ENCODE measurements at places on chromosomes 16 and 17. TPM values are rescaled to one million over a fixed set of nuclear protein-coding genes. Genes with fewer than 3 reads are reported as not detected.

- no peak for DNase-seq
Measured at GRCh38 chr16:69607674-69608073, 41.9 kb downstream of the NFAT5 start.

Gene PRSS36
- total RNA-seq = 0.76 TPM

GRCh38 chr16:50252874-50253513 is 13.4 kb upstream of the ADCY7 start:
- no peak for DNase-seq

- peak; percentile 95 for DNase-seq
Measured at GRCh38 chr17:30600060-30600829, 123.0 kb downstream of the GOSR1 start.

GRCh38 chr16:66360624-66361324 is 5.7 kb upstream of the CDH5 start:
- DNase-seq = no peak

DNA sequence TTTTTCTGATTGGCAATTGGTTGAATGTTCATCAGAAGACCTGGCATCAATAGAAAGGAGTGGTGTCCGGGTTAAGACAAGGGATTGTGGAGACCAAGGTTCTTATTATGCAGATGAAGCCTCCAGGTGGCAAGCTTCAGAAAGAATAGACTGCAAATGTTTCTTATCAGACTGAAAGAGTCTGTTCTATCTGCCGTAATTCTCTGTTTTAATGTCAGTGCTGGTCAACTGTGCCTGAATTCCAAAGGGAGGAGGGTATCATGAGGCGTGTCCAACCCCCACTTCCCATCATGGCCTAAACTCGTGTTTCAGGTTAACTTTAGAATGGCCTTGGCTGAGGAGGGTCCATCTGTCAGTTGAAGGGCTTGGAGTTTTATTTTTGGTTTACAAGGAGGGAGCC is 60.4 kb upstream of the AKTIP start:
- no peak for DNase-seq

DNA sequence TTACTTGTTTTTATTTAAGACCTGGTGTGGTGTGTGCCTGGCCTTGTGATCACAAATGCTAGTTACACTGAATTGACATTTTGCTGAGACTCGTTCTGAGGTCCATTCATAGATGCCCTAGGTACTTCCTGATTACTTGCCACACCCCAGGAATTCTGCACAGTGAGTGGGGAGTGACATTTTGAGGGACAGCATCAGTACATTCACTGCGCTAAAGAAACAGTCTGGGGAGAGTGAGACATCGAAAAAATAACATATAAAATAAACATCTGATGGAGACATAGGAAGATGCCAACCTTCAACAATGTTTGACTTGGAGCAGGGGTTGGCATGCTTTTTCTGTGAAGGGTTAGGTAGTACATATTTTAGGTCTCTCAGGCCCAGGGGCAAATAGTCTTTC is 30.4 kb downstream of the ABCC1 start:
- no peak for DNase-seq

DNA sequence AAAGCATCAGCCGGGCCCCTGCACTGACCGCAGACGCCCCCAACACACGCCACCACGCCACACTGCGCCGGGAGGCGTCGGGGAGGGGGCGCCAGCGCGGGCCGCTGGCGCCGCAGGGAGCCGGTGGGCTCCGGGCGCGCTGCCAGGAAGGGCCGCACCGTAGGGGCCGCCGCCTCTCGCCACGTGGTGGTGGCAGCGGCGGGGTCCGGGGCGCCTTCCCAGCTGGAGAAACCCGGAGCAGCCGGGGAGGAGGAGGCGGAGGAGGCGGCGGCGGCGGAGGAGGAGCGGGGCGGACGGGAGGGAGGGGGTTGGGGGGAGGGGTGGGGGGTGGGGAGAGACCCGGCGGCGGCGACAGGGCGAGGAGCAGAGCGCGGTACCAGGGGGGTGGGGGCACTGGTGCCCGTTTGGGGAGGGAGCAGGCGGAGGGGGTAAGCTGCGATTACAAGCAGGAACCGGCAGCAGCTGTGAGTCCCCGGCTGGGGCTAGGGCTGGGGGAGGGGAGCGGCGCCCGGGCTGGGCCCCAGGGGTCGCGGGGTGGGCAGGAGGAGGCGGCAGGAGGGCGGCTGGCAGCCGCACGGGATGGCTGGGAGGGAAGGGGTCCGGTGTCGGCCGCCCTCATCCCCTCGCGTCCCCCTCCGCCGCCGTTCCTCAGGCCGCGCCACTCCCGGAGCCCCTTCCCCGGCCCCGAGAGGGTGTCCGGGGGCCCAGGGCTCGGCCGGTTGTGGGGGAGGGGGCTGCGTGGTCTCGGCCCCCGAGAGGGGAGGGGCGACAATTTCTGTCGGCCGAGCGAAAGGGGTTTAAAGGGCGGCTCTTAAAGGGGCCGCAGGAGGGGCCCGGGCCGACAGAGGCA is at the start of gene TBKBP1:
Gene TBKBP1 (plus strand): TSS at position 431 of the 850 bp plus-strand sequence. CDS start 1,952 bp downstream, outside the sequence.
- DNase-seq = no peak

Data from osteocyte (in vitro differentiated cells).